Urinary bladder (tissue), 4 donors: ENCODE measurements at places on chromosomes 11 and 22. TPM values are rescaled to one million over a fixed set of nuclear protein-coding genes. Genes with fewer than 3 reads are reported as not detected.

The C1QTNF5 gene
- 17.4 TPM for total RNA-seq

The OR8J3 gene
- total RNA-seq = not detected

The SLN gene
- 28.1 TPM for total RNA-seq

The HEPN1 gene
- total RNA-seq = not detected

The TREH gene
- total RNA-seq = not detected

The KLHL35 gene
- 1.7 TPM for total RNA-seq

The VSIG10L2 gene
- total RNA-seq = 0.48 TPM

The SREBF2 gene
- total RNA-seq = 49.7 TPM

The BIRC3 gene
- 6.2 TPM for total RNA-seq

The FXYD2 gene
- 5.0 TPM for total RNA-seq

The RIC3 gene
- 7.2 TPM for total RNA-seq

The RIMBP3B gene
- total RNA-seq = 0.11 TPM

The CCDC116 gene
- 0.53 TPM for total RNA-seq

The HMBS gene
- 6.5 TPM for total RNA-seq

The RAPSN gene
- 3.0 TPM for total RNA-seq

The LIF gene
- total RNA-seq = 4.8 TPM

The LDHAL6A gene
- total RNA-seq = not detected

The CD3G gene
- 1.1 TPM for total RNA-seq

The UBASH3B gene
- total RNA-seq = 11.4 TPM

The UPK3A gene
- 88.9 TPM for total RNA-seq

The CBLIF gene
- total RNA-seq = not detected

The SLC15A3 gene
- total RNA-seq = 12.7 TPM

The BLID gene
- 15.6 TPM for total RNA-seq

The KCNQ1OT1 gene
- total RNA-seq = 24.7 TPM

The OR4D5 gene
- not detected for total RNA-seq

The BUD13 gene
- 13.5 TPM for total RNA-seq

The TMEM45B gene
- 18.2 TPM for total RNA-seq

The APOL5 gene
- total RNA-seq = 1.4 TPM

The POU2F3 gene
- 0.58 TPM for total RNA-seq

The TRPM5 gene
- total RNA-seq = 0.11 TPM

The ZNRF3 gene
- total RNA-seq = 7.4 TPM

The OR52A1 gene
- total RNA-seq = not detected

The GRK3 gene
- 15.8 TPM for total RNA-seq

The FGF3 gene
- total RNA-seq = not detected

The YPEL4 gene
- total RNA-seq = 1.7 TPM

The ANKK1 gene
- 0.16 TPM for total RNA-seq

The PIWIL4 gene
- total RNA-seq = 6.9 TPM
